ENCODE measurements at places on chromosomes 2 and 18. TPM values are rescaled to one million over a fixed set of nuclear protein-coding genes. Genes with fewer than 3 reads are reported as not detected.

The B4GALT6 gene
- 1.0 TPM for total RNA-seq

GRCh38 chr18:62616331-62616805 lies 93.5 kb downstream of the ZCCHC2 start:
- H3K36me3 ChIP-seq: no peaks in the 10 kb centered on the region
- H3K4me1 ChIP-seq: no peaks in the 10 kb centered on the region
- H3K27me3 ChIP-seq: peaks cover 25% of the 10 kb centered on the region
- no peak for DNase-seq
- H3K27ac ChIP-seq: no peak overlapping the region
- H3K4me3 ChIP-seq: no peak overlapping the region

DNA sequence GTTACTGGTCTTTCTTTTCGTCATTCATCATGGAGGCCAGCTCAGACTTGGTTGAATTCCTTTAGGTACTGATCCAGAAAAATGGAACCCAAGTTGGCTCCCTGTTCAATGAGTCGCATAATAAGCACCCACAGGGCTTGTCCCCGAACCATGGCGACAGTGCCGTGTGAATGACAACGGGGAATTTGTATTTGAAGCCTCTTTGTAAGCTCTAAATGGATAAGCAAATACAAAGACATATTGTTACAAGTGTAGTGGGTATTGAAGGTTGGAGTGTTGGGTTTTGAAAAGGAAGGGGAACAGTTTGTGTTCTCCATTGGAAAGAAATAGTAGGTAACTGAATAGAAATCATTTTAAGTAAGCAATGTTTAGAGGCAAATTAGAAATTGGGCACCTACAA lies 288.9 kb downstream of the SLC4A3 start:
- H3K36me3 ChIP-seq: no peaks in the 10 kb centered on the region
- no peak for DNase-seq
- H3K27ac ChIP-seq: no peak overlapping the region
- H3K27me3 ChIP-seq: no peaks in the 10 kb centered on the region

The ATP6V1B1 gene
- total RNA-seq: not detected

The IL36A gene
- 0.29 TPM for total RNA-seq

GRCh38 chr2:236001854-236002253 lies 166.3 kb downstream of the GBX2 start:
- no peaks in the 10 kb centered on the region for H3K4me1 ChIP-seq
- H3K27me3 ChIP-seq: no peaks in the 10 kb centered on the region
- no peak overlapping the region for H3K27ac ChIP-seq
- H3K36me3 ChIP-seq: no peaks in the 10 kb centered on the region
- no peak overlapping the region for H3K4me3 ChIP-seq

GRCh38 chr18:23992089-23992940 lies 22.2 kb upstream of the TTC39C start:
- peak overlapping the region; percentile 45 for H3K4me3 ChIP-seq
- peaks cover 6% of the 10 kb centered on the region for H3K36me3 ChIP-seq
- H3K27me3 ChIP-seq: peaks cover 2% of the 10 kb centered on the region
- peaks cover 47% of the 10 kb centered on the region for H3K4me1 ChIP-seq

- peaks cover 14% of the 10 kb centered on the region for H3K36me3 ChIP-seq
- peaks cover 91% of the 10 kb centered on the region for H3K27me3 ChIP-seq
- peak overlapping the region; percentile 50 for H3K4me3 ChIP-seq
- H3K27ac ChIP-seq: peak overlapping the region; percentile 69
Observed at GRCh38 chr2:172088245-172089004, 3.1 kb downstream of the DLX1 start.

- H3K4me1 ChIP-seq: peaks cover 8% of the 10 kb centered on the region
- peaks cover 20% of the 10 kb centered on the region for H3K27me3 ChIP-seq
- no peak overlapping the region for H3K4me3 ChIP-seq
- no peak for DNase-seq
- no peak overlapping the region for H3K27ac ChIP-seq
Observed at GRCh38 chr2:189178726-189179569, 613 bp downstream of the COL5A2 start.

The NOP58 gene
- total RNA-seq: 122 TPM

- DNase-seq: no peak
- H3K27me3 ChIP-seq: peaks cover 21% of the 10 kb centered on the region
- H3K4me3 ChIP-seq: no peak overlapping the region
- H3K4me1 ChIP-seq: peaks cover 5% of the 10 kb centered on the region
- H3K27ac ChIP-seq: no peak overlapping the region
Observed at GRCh38 chr2:169661265-169661664, 32.9 kb downstream of the CFAP210 start.

DNA sequence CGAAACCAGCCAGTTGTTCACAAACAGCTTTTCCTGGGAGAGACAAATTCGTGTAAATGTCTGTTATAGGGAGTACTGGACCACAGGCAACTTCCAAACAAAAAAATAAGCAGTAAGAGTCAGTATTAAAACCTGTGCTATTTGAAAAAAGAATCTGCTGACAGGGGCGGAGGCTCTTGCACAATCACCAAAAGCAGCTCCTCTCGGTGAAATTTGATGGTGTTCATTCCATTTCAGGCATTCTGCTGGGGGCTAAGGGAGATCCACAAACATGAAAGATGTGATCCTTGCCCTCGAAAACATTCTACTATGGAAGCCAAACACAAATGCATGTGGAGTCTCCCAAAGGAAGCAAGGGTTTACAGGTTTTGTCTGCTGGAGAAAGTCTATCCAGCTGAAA lies 45.0 kb downstream of the TFCP2L1 start:
- H3K27ac ChIP-seq: no peak overlapping the region
- H3K4me1 ChIP-seq: no peaks in the 10 kb centered on the region
- H3K4me3 ChIP-seq: no peak overlapping the region
- H3K27me3 ChIP-seq: no peaks in the 10 kb centered on the region
- H3K36me3 ChIP-seq: no peaks in the 10 kb centered on the region

- H3K27me3 ChIP-seq: no peaks in the 10 kb centered on the region
- H3K36me3 ChIP-seq: no peaks in the 10 kb centered on the region
- H3K4me3 ChIP-seq: no peak overlapping the region
- H3K4me1 ChIP-seq: no peaks in the 10 kb centered on the region
Observed at GRCh38 chr18:78830161-78830560, 149.5 kb upstream of the SALL3 start.

DNA sequence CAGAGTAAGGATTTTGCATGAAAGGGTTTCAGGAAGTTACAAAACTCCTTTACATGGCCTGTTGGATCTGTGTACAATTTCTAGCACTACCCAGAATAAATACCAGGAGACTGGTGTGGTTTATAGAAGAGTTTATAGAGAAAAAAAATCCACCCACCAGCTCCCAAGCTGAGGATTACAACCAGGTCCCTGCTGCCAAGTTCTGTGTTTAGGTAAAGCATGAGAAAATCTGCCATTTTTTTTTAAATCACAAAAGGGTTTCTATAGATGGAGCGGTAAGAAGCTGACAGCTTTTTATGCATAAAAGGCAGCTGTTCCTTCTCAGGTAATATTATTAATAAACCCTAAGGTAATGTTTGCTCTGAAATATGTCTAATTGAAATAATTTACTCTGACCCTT lies 545.4 kb upstream of the ZEB2 start:
- no peaks in the 10 kb centered on the region for H3K36me3 ChIP-seq
- no peak overlapping the region for H3K27ac ChIP-seq
- no peak for DNase-seq
- no peaks in the 10 kb centered on the region for H3K27me3 ChIP-seq

The SKA1 gene
- total RNA-seq: 48.9 TPM

The EVX2 gene
- total RNA-seq: not detected

The LYPD1 gene
- not detected for total RNA-seq

DNA sequence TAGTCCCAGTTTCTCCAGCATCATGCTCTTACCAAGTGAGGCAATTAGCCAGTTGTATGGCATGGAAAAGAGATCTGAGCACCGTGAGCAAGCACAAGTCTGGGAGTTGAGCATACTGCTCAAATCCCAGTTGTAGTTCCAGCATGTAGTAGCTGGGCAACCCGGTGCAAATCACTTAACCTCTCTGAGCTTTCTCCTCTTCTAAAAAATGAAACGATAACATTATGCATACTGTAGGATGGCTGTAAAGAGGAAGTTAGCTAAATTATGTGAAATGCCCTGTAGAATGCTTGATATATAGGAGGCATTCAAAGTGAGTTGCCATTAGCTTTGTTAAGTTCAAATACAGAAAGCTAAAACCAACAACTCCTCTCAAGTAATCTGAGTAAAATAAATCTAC lies 164.0 kb upstream of the ZEB2 start:
- no peak overlapping the region for H3K4me3 ChIP-seq
- H3K27ac ChIP-seq: no peak overlapping the region
- no peaks in the 10 kb centered on the region for H3K36me3 ChIP-seq
- no peak for DNase-seq

DNA sequence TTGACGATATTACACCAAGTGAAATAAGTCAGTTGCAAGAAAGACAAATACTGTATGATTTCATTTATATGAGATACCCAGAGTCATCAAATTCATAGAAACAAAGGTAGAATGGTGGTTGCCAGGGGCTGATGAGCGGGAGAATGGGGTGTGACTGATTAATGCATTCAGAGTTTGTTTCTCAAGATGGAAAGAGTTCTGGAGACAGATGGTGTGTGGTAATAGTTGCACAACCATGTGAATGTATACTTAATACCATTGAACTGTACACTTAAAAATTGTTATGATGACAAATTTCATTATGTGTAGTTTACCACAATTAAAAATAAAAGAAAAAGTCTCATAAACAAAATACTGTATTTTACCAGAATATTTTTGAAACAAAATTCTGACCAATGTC lies 117.3 kb downstream of the PIGN start:
- no peaks in the 10 kb centered on the region for H3K4me1 ChIP-seq
- H3K27ac ChIP-seq: no peak overlapping the region
- H3K4me3 ChIP-seq: no peak overlapping the region
- H3K36me3 ChIP-seq: peaks cover 12% of the 10 kb centered on the region
- DNase-seq: no peak

The RASGRP3 gene
- total RNA-seq: 4.0 TPM

DNA sequence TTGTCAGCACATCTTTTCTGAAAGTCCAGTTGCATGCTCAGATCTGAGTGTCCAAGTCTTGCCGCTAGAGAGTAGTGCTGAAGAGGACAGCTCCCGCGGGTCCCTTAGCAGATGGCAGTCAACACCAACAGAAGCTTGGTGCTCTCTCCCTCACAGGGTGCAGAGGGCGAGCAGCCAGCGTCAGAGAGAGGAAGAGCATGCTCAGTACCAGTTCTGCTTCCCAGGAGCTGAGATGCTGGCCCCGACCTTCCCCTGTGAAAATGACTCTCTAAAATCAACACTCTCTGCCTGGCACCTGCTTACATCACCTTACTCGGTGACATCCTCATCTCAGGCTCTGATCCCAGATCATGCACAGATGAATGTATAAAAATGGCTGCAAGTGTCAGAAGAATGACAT lies 86.0 kb upstream of the TWIST2 start:
- H3K27ac ChIP-seq: no peak overlapping the region
- H3K36me3 ChIP-seq: no peaks in the 10 kb centered on the region
- H3K4me3 ChIP-seq: no peak overlapping the region
- peaks cover 5% of the 10 kb centered on the region for H3K27me3 ChIP-seq
- DNase-seq: peak; percentile 23

The FABP1 gene
- total RNA-seq: not detected

DNA sequence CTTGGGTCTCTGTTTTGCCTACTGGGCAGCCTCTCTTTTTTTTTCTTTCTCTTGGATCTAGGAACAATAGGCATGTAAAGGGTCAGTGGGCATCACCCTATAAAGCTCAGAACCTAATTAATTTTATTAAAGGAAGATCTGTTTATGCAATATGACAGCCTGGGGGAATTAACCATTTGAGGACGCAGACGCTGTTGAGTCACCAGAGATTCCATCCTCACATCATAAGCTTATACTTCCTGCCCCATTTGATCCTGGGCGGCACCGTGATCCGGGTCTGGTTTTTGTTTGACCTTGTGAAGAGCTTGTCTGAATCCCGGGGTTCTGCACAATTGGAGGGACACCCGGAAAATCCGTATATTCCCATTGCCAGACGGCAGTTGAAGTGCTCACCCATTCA lies 16.8 kb upstream of the BCL11A start:
- peaks cover 56% of the 10 kb centered on the region for H3K27me3 ChIP-seq
- no peak overlapping the region for H3K4me3 ChIP-seq
- H3K36me3 ChIP-seq: no peaks in the 10 kb centered on the region
- no peak for DNase-seq

DNA sequence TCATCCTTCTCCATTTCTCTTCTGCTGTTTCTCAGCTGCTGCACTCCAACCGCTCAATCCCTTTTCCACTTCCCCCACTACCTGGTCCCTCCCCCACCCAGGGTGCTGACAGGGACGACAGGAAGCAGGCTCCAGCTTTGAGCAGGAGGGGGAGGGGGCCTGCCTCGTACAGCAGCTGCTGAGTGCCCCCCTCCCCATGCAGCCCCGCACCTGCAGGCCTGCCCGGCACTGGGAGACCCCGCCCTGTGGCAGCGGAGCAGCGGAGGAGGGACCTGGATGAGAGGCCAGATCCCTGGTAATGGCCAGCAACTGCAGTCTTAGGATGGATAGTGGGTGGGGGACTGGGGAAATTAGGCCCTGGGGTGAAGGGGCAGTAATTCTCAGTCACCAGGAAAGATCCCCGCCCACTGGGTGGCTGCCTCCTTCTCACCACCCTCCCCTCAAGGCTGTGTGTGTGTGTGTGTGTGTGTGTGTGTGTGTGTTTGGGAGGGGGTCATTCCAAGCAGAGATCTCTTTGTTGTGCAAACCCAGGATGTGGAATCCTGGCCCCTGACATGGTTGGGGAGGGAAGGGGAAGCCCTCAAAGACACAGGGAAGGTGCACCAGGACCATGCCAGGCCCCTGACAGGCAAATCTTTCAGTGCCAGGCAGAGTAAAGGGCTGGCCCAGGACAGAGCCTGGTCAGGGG lies 6.8 kb upstream of the CRYBA2 start:
- H3K27me3 ChIP-seq: peaks cover 77% of the 10 kb centered on the region
- H3K36me3 ChIP-seq: no peaks in the 10 kb centered on the region
- no peak for DNase-seq
- peaks cover 9% of the 10 kb centered on the region for H3K4me1 ChIP-seq
- no peak overlapping the region for H3K4me3 ChIP-seq

GRCh38 chr2:205058409-205058808 lies 513.1 kb downstream of the PARD3B start:
- peaks cover 18% of the 10 kb centered on the region for H3K36me3 ChIP-seq
- no peak for DNase-seq
- H3K27ac ChIP-seq: no peak overlapping the region
- H3K4me3 ChIP-seq: no peak overlapping the region

DNA sequence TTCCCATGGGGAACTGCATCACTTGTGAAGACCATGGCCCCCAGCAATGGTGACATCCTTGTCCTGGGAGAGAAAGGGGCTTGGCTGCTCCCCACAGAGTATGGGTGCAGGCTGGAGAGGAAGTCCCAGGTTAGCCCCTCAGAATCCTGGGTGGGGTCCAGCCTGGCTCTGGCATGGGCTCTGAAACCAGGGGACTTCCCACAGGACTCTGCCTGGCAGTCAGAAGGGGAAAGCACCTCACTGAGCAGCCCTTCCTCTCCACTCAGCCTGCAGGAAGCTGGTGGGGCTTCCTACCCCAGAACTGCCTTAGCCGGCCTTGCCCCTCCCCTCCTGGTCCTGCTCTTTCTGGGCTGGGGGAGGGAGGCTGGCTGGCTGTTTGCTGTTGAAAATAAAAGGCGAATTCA lies 3.7 kb downstream of the NEURL3 start:
- H3K27ac ChIP-seq: peak overlapping the region; percentile 79
- H3K4me1 ChIP-seq: peaks cover 20% of the 10 kb centered on the region
- H3K36me3 ChIP-seq: no peaks in the 10 kb centered on the region
- no peaks in the 10 kb centered on the region for H3K27me3 ChIP-seq
- DNase-seq: peak; percentile 44

- H3K27ac ChIP-seq: no peak overlapping the region
- no peaks in the 10 kb centered on the region for H3K36me3 ChIP-seq
- no peaks in the 10 kb centered on the region for H3K4me1 ChIP-seq
- DNase-seq: no peak
- H3K4me3 ChIP-seq: no peak overlapping the region
- H3K27me3 ChIP-seq: peaks cover 8% of the 10 kb centered on the region
Observed at GRCh38 chr2:39608263-39608575, 57.5 kb upstream of the TMEM178A start.

- H3K36me3 ChIP-seq: peaks cover 3% of the 10 kb centered on the region
- H3K27me3 ChIP-seq: no peaks in the 10 kb centered on the region
- H3K27ac ChIP-seq: no peak overlapping the region
- H3K4me3 ChIP-seq: no peak overlapping the region
Observed at GRCh38 chr2:156585457-156585856, 149.3 kb downstream of the GPD2 start.

Measured in activated CD8-positive, alpha-beta T cell treated with anti-CD3 and anti-CD28 coated beads, Interleukin-2, amount 10 ng/mL, durations not matched to agents 7 days and 5 days (primary cell).